ENCODE measurements at places on chromosomes 6 and 20.

- DNase-seq: no peak
These were observed 70.7 kb upstream of the BEND3 start for GRCh38 chr6:107186047-107186446.

- no peak for DNase-seq
These were observed 84.6 kb upstream of the EZR start for GRCh38 chr6:158903801-158904200.

DNA sequence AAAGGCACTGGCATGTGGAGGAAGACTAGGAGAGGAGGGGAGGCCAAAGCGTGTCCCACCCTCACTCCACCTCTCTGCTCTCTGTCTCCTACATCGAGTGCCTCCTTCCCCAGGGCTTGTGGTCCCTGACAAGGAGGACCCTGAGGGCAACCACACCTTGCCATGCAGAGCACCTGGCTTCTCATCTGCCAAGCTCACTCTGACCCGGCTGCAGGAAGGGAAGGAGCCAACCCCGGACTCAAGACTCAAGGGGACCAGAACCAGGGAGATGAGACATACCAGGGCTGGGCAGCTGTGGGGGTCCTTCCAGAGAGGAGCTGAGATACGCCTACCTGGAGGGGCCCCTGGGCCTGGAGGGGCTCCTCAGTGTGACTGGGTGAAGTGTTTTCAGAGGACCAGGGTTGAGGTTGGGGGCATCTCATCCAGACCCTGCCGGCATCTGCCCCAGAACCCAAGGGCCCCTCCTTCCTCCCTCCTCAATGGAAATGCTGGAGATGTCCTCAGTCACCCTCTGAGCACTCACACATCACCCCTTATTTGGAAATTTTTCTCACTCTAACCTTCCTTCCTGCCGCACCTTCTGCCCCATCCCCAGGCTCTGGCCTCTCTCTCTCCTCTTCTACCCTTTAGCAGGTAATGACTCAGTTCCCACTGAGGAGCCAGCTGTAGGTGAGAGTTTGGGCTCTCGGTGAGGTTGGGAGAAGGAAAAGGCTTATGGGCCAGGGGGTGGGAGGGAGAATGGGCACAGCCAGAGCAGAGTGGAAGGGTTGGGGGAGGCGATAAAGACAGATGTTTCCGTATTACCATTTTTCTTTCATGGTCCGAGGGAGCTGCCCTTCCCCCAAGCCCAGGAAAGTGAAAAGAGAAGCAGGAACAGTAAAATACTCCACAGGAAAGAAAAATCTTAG, 32.0 kb upstream of the POU5F1 start:
- peak; percentile 43 for DNase-seq

GRCh38 chr20:13638162-13638495, 603 bp downstream of the TASP1 start:
- no peak for DNase-seq

DNA sequence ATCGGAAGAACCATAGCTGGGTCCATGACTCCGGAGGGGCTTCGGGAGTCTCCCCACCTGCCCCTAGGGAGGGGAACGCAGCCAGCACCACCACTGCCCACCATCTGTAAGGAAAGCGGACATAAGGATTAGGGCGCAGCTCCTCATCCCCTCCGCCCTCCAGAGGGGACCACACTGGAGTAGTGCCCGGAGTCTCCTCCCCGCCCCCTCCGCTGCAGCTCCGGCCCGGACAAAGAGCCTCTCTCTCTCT, 628 bp downstream of the SLC35B2 start:
- no peak for DNase-seq

- peak; percentile 13 for DNase-seq
These were observed 87.2 kb downstream of the PDE7B start for GRCh38 chr6:135938576-135939207.

GRCh38 chr6:156347656-156348055, 429.5 kb upstream of the ARID1B start:
- no peak for DNase-seq

DNA sequence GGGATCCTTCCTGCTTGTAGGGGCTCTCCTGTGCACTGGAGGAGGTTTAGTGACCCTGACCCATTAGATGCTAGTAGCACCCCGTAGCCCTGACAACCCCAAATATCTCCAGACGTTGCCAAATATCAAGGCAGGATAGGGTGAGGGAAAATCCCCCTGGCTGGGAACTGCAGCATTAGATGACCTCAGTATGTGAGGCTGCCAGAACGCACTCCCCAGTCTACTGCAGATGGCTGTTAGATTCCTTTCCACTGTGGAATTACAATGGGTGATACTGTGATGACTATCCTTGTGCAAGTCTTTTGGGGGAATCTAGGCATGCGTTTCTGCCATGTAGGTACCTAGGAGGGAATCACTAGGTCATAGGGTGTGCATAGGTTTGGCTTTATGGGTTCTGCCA, 226.3 kb upstream of the KCNG1 start:
- DNase-seq: no peak

DNA sequence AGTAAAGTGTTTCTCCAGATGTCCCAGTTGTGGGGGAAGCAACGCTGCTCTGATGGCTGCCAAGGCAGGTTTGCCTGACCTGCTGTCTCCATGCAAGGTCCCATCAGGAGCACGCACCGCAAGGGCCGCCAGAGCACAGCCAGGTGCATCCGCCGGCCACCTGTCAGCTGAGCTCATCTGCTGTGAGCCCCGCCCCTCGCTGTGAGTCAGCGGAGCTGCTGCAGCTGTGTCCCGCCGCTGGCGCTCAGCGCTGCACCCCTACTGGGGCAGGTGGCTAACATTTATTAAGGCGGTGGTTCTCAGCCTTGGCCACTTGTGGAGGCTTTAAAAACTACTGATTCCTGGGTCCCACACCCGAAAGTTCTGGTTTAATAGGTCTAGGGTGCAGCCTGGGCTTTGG, 225.7 kb downstream of the UST start:
- DNase-seq: peak; percentile 24

DNA sequence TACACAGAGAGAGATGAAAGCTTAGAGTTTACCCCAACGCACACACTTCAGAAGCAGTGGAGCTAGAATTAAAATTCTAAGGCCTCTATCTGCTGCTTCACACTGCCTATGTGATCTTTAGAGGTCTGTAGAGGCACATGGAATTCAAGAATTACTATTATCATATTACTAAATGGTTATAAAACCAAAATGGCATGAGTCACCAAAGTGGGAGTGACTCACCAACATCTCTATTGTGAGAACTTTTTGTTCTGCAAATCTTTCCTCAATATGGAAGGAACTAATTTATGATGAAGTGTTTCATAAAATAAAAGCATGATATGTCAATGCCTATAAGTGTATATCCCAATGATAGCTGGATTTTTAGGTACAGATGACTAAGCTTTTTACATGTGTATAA, 28.5 kb upstream of the TMEM244 start:
- no peak for DNase-seq

GRCh38 chr6:7615611-7616383, 25.8 kb downstream of the SNRNP48 start:
- no peak for DNase-seq
